ENCODE measurements at places on chromosomes 2 and 18.

DNA sequence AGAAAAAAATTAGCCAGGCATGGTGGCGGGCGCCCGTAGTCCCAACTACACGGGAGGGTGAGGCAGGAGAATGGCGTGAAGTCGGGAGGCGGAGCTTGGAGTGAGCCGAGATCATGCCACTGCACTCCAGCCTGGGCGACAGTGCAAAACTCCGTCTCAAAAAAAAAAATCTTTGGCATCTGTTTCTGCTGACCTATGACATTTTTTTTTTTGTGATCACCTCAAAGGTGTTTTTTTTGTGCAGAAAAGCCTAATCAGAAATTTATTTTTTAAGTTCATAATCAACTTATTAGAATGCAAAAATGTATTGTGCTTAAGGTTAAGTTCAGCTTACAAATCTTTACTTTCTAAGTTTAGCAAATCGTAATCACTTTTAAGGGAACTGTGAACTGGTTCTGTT lies 45.6 kb downstream of the NAB1 start:
- DNase-seq = no peak

DNA sequence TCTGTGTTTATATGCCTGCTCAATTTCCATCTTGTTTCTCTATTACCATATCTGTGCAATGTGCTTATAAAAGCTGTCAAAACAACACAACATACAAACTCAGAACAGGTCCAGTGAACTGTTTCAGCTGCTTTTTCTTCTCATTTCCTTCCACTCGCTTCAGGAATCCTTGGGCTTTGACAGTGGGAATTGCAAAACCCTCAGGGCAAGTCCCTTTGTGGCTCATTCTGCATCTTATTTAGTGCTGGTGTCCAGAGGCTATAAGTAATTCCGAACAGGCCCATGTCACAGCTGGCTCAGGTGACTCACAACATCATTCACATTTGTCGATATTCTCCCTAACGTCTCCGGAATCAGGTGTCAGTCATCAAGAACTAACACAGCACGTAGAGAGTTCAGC lies 309.9 kb upstream of the ZNF521 start:
- no peak for DNase-seq

- DNase-seq = no peak
Measured at GRCh38 chr2:170467568-170468422, 247.3 kb upstream of the SP5 start.

DNA sequence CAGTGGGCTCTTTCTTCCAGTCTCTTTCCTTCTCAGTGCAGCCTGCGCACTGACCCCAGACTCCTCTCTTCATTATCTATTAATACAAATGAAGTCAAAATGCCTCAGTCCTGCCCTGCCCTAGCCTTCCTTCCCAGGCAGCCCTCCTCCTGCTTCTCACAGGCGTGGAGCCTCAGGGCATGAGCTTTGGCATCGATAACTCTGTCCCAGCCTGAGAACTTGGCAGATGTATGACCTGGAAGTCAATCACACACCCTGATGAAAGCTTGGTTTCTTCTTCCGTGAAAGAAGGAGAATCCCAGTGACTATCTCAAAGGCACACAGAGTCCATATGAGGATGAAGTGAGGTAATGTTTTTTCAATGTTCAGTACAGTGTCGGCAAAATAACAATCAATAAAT lies 600.7 kb upstream of the ID2 start:
- no peak for DNase-seq

GRCh38 chr2:234992196-234992595 lies 40.4 kb downstream of the SH3BP4 start:
- no peak for DNase-seq

GRCh38 chr18:56890632-56891031 lies 239.5 kb downstream of the WDR7 start:
- DNase-seq = no peak

- DNase-seq = no peak
Measured at GRCh38 chr18:12571630-12572029, 86.3 kb downstream of the SPIRE1 start.

Measured in CD4-positive, alpha-beta T cell treated with Interleukin-2 at 100 ng/mL for 4 hours (primary cell).